ENCODE measurements at places on chromosomes 2 and 18. TPM values are rescaled to one million over a fixed set of nuclear protein-coding genes. Genes with fewer than 3 reads are reported as not detected.

The PRSS56 gene
- total RNA-seq: not detected

GRCh38 chr2:191404568-191404991 lies 159.4 kb downstream of the MYO1B start:
- H3K4me3 ChIP-seq: no peak overlapping the region
- DNase-seq: no peak

DNA sequence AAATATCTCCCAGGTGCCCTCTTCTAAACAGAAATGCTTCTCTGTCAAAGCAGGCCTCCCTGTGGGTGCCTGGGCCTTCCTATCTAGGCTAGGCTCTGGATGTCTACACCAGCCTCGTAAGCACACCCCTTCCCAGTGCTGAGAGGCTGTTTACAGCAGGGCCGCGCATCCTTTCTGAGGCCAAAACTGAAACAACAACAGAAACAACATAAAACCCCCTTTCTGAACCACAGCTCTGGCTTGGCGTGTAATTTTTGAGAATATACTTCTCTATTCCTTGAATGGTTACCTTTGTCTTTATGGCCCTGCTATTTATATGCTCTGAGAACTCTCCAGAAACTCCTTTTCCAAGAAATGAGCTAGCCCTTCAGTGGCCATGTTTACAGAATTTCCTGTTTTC lies 118.4 kb downstream of the BCL2L11 start:
- no peak overlapping the region for H3K4me3 ChIP-seq
- H3K27ac ChIP-seq: no peak overlapping the region
- H3K36me3 ChIP-seq: no peaks in the 10 kb centered on the region
- no peaks in the 10 kb centered on the region for H3K27me3 ChIP-seq

DNA sequence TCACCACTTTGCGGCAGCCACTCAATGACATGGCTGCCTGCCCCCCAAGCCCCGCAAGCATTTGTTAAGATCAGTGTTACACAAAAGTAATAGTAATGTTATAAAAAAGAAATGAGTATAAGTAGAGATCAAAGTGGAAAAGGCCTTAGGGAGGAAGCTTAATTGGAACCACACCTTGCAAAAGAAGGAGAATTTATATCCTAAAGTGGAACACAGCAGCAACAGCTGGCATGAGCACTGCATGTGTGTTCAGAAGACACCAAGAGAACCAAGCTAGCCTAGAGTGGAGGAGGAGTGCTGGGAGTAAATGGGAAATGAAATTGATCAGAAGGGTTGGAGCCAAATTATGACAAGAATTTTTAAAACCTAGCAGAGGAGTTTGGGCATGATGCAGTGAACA lies 73.1 kb upstream of the STK17B start:
- no peak overlapping the region for H3K27ac ChIP-seq
- H3K4me3 ChIP-seq: no peak overlapping the region
- no peaks in the 10 kb centered on the region for H3K27me3 ChIP-seq
- DNase-seq: no peak

- H3K4me1 ChIP-seq: no peaks in the 10 kb centered on the region
- no peak for DNase-seq
- H3K27ac ChIP-seq: no peak overlapping the region
Observed at GRCh38 chr2:147325990-147326389, 518.8 kb upstream of the ACVR2A start.

Measured in lower lobe of right lung (tissue), 2 donors.